ENCODE measurements at places on chromosomes 7 and 10.

GRCh38 chr7:142401951-142402350, 144.1 kb upstream of the PRSS58 start:
- no peak for DNase-seq

GRCh38 chr10:63530409-63530808, 9.2 kb downstream of the REEP3 start:
- DNase-seq = no peak

DNA sequence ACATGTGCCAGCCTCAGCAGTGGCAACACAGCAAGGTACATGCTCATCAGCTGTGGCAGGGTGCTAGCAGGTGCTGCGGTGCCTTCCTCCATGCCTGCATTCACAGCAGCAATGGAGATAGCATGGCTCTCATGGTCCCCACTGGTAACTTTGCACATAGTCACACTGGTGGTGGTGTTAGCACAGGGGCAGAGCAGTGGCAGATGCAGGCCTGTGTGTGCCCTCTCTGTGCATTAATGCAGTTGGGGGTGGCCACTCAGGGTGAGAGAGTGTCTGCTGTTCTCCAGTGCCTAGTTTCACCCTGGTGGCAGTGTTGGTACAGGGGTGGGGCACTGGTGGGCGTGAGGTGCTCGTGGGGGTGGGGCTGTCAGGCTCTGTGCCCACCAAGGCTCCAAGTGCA, 17.7 kb upstream of the PPP1R3A start:
- no peak for DNase-seq

- no peak for DNase-seq
Observed at GRCh38 chr10:132627666-132628531, 90.3 kb downstream of the INPP5A start.

- no peak for DNase-seq
Observed at GRCh38 chr10:114045136-114046086, 1.7 kb downstream of the ADRB1 start.

DNA sequence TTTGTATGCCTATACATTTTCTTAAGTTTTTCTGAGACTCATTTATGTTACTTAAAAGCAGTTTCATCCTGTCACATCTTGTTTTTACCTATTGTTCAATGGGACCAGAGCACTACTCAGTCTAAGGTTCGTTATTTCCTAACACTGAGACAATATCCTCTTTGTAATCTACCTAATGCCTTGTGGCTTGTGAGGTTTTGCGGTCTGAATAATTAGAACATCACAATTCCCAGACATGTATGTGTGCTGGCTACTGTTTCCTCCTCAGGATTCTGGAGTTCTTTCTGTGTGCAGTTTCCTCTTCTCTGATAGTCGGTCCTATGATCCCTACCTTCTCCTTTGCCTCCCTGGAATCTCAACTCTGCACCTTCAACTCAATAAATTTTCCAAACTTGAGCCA, 620.2 kb downstream of the ANKRD7 start:
- DNase-seq = no peak

DNA sequence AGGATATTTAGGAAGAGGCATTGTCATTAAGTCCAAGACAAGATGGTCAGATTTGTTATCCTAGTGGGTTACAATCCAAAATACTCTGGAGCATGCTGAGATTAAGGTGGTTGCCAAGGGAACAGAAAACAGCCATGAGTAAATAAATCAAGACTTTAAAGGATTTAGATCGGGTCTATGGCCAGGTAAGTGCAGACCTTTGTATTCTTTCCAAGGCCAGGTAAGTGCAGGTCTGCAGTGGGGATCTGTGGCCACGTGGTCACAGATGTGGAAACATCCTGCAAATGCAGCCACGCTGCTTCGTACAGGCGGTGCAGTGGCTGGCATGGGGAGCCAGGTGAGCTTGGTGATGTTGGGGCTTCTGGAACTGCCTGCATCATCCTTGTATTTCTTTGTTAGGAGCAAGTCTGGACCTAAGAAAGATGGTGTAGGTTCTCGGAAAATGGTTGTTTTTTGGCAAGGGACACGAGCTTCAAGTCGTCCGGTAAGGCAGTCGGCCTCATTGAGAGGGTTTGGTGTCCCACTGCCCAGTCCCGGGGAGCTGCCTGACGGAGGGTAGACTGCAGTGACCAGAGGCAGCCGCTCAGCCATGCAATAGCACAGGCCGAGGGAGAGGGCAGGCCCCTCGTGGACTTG, 21.8 kb downstream of the ZNF775 start:
- DNase-seq = no peak

- DNase-seq = no peak
Observed at GRCh38 chr7:6106140-6106904, 75.1 kb downstream of the ANKRD61 start.

GRCh38 chr10:45553613-45554012, 119.0 kb downstream of the ZFAND4 start:
- DNase-seq = no peak

- DNase-seq = no peak
Observed at GRCh38 chr7:131945313-131945911, 389.0 kb upstream of the PODXL start.

DNA sequence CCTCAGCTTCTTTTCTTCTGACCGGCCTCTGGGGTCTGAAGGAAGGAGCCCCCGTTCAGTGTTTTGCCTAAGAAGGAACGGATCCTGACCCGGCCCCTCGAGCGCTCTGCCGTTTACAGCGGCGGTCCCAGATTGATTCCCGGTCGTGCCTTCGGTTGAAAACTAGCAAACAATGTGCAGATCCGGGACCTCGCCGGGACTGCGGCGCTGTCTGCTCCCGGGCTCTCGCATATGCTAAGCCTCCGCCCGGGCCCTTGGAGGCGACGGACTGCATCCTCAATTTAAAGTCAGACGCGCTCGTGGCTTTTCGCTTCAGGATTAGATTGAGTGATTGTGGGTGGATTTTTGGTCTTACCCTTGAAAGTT, 559 bp downstream of the DBF4 start:
- peak; percentile 35 for DNase-seq

All from activated naive CD4-positive, alpha-beta T cell (primary cell).